Activated CD8-positive, alpha-beta memory T cell treated with anti-CD3 and anti-CD28 coated beads for 1 hour (primary cell): ENCODE measurements at places on chromosomes 5 and 9.

DNA sequence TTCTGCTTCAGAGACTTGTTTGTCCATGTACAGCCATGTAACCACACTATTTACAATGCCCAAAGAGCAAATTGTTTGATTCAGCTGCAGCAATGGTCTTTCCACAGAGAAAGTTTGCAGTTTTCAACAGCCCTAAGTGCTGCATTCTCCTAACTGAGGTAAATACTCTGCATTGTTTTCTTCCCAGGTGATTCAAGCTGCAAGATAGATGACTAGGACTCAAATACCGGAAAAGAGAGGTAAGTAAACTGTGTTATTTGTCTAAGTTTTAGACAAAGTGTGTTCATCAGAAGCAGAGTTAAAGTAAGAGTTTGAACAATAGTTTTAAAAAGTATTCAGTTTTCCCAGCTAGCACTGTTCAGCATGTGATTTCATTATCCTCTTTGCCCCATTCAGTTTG is 1046.7 kb upstream of the C9orf72 start:
- no peak for DNase-seq

DNA sequence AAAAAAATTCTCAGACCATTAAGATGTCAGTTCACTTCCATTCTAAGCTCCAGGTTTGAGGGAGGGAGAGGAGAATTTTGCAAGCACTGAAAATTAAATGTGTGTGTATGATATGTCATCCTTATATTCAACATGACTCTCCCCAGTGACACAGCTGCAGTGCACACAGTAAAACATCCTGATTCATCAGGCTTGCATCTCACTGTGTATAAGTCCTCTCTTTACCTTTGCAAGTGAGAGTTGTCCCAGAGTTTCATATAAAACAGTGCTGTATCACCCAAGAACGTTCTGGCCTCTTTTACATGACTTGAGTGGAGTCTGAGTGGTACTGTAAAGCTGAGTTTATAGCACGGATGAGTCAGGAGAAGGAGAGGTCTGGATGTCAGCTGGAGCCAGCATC is 50.0 kb downstream of the DMRT2 start:
- DNase-seq = no peak

DNA sequence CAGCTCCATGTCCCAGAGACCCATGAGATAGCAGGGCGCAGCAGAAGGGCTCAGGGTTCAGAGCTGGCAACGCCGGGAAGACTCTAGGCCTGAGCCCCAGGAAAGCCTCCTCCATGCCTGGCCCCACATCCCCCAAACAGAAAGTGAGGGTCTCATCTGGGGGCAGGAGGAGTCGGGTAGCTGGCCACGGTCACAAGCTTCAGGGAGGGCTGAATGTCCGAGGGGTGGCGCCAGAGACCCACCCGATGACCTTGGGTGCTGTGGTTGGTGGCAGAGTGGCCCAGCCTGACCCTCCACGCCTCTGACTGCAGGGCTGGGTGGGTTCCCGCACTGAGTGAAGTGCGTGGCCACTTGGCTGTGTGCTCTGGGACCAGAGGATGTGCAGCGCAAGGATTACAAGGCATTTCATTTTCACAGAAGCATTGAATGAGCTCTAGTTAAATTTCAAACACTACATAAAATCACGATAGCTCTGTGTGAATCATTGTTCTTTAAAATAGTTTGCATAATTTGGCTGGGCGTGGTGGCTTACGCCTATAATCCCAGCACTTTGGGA is 3.0 kb downstream of the C8G start:
- no peak for DNase-seq

GRCh38 chr5:157827423-157827822 is 31.5 kb downstream of the CLINT1 start:
- DNase-seq = no peak

DNA sequence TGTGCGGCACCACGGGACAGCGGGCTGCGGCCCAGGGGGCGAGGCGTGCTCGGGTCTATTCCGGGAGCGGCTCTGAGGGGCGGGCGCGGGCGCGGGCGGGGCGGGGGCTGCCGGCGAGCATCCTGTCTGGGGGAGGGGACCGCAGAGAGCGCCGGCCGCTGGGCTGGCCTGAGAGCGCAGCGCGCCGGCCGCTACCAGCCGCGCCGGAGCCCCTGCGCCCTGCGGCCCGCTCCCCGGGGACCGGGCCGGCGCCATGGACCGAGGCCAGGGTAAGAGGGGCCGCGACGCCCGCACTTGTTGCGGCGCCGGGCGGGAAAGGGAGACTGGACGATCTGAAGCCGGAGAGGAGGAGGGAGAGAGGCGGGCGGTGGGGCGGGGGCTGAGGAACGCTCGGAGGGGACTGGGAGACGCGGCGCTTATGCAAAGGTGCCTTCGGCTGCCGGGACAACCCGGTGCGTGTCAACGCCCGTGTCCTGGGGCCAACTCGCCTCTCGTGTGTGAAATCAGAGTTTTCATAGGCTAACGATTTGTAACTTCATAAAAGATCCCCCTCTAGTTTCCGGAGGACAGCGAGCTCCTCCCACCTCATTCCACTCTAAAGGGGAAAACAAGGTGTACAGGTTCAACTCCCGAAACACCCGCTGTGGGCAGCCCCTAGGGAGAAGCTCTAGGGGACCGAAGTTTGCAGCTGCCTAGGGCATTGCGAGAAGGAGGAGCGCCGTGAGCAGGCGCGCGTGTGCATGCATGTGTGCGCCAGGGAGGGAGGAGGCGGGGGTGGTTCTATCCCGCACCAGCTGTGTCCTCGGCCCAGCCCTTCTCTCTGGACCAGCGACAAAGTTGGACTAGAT is at the start of gene AFAP1L1:
Gene AFAP1L1, plus strand, starts transcription at position 144 of the 848 bp plus-strand sequence. Its CDS starts 110 bp downstream, at position 254.
- DNase-seq = no peak

- no peak for DNase-seq
Observed at GRCh38 chr9:5449521-5450358, 602 bp upstream of the CD274 start.

DNA sequence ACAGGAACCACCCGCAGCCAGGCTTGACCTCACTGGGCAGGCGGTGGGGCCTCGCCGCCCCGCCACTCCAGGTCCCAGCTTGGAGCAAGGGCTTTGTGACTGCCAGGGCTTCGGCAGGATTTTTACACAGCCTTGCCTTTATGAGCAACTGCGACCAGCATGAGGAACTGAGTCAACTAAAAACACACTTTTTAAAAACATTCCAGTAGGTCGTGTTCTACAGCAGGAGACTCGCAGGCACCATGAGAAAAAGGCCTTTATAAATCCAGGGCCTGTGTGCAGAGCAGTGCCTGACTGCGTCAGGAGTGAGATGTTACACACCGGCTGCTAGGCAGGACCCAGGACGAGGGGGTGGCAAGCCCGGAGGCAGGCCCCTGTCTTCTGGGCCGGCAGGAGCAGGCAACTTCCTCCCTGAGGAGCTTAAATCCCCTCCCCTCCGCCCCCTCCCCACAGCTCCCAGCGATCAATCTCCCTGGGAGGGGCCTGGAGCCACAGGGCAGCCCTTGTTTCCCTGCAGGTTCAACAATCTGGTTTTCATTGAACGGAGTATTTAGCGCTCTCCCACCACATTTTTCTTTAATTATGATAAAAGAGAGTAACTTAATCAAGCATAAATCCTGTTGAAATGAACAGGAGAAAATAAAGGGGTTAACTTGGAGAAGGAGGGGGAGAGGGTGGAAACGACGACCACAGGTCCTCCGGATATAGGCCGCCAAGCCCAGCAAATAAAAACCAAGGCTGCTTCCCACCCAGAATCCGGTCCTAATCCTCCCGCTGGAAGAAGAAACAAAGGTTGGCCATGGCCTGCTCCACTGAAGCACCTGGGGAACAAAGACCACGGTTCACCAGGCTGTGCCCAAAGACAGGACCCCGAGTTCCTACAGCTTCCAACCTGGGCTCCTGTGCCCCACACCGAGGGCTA is 92.5 kb downstream of the ROR2 start:
- no peak for DNase-seq
